Mucosa of gallbladder (tissue), 1 donor: ENCODE measurements at places on chromosomes 4 and X. TPM values are rescaled to one million over a fixed set of nuclear protein-coding genes. Genes with fewer than 3 reads are reported as not detected.

DNA sequence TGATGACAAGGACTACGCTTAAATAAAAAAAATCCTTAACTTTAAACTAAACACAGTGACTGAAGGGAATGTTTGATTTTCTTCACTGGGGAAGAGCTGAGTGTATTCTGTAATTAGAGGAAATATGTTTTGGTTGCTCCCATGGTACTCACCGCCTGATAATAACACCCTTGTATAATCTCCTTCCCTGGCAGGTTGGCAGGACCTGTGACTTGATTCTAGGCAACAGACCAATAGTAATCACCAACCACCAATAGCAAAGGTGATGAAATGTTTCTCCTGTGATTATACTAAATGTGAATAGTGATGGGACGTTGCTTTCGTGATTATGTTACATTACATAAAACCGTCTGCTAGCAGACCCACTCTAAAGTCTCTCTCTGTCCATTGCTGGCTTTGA lies 536.8 kb upstream of the CPEB2 start:
- DNase-seq, result no peak

DNA sequence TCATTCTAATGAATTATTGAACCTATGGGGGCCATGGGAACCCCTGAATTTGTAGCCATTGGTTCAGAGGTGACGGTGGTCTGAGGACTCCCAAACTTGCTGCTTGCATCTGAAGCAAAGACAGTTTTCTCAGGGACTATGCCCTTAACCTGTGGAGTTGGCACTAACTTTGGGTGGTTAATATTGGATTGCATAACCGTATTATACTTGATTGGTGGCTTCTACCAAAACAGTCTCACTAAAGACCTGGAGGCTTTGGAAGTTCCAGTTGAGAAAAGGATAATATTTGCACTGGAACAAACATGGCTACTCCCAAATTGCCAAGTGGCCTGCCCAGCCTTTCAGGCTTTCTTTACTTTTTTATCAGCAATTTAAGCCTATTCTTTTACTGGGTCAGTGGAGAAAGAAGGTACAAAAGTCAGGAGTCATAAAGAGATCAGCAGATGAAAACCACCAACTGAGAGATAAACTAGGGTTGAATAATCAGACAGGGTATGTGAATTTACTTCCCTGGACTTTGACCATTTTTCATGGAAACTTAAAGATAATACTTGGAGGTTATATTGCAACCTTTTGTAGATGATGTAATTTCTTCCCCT lies 7.9 kb upstream of the KLHL8 start:
- no peak for DNase-seq

DNA sequence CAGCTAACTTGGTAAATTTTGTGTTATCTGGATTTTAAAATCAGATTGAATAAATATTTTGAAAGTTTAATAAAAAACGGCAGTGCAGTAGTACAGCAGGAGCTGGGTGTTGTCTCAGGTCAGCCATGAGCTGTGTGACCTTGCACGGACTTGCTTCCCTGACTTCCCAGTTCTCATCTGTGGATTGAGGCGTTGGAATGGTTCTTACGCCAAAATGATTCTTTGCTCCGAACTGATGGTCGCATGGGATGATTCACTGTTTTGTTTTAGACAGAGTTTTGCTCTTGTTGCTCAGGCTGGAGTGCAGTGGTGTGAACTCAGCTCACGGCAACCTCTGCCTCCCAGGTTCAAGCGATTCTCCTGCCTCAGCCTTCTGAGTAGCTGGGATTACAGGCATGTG lies 45.0 kb downstream of the RGS12 start:
- no peak for DNase-seq

The PTCHD1 gene
- total RNA-seq, result 1.6 TPM

The BMPR1B gene
- total RNA-seq, result 9.7 TPM

The SATL1 gene
- 0.06 TPM for total RNA-seq

The SPATA4 gene
- total RNA-seq, result 0.29 TPM

The SSX4B gene
- total RNA-seq, result not detected
